Stimulated activated CD8-positive, alpha-beta memory T cell treated with anti-CD3 and anti-CD28 coated beads, Interleukin-15, amount 100 ng/mL, for 24 hours (primary cell): ENCODE measurements at places on chromosomes 5 and 9.

DNA sequence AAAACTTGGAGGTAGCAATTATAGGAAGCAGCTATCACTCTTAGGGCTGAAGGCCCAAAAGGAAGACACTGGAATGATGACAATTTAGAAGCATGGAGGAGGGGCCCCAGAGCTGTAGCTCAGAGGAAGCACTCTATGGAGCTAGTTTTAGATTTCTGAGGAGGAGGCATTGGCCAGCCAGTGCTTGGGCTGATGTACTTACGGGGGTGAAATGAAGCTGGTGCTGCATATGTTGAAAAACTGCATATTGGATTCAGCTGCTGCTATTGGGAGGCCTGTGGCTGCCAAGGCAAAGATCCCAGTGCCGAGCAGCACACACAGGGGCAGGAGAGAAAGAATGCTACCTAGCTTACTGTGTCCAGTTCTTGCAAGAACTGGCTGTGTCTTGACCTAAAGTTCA is 53.9 kb upstream of the HMHB1 start:
- no peak for DNase-seq

GRCh38 chr5:579746-580366 is 32.3 kb upstream of the CEP72 start:
- no peak for DNase-seq

DNA sequence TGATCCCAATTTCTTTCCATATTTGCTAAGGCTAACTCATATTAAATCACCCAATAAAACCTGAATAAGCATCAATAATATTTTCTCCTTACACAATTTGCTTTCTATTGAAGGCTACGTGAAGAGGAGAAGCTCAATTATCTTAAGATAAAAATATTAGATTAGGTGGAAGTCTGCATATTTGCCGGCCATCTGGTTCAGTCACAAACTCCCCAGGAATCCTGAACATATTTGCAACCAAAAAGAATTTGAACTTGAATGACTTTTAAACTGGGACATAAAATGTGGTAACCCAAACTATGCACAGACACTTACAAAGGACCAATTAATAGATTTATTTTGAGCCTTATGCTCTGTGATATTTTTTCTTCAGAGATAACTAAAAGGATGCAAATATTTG is 92.3 kb downstream of the HAPLN1 start:
- DNase-seq, result no peak

DNA sequence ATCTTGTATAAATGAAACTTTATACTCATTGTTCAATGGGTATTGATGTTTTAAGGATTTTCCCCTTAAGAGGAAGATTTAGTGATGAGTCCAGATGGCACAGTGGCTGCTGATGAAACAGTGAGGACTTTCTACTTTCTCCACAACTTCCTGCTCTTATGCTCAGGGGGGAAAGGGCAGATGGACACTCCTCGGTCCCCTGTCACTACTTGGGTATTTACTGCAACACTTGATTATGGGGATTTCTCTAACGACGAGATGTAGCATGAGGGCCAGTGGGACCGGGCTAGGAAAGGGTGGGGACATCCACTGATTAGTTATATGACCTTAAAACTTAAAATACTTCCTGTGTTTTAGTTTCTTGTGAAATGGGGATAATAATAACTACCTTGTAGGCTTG is 146.1 kb upstream of the HMHB1 start:
- no peak for DNase-seq

DNA sequence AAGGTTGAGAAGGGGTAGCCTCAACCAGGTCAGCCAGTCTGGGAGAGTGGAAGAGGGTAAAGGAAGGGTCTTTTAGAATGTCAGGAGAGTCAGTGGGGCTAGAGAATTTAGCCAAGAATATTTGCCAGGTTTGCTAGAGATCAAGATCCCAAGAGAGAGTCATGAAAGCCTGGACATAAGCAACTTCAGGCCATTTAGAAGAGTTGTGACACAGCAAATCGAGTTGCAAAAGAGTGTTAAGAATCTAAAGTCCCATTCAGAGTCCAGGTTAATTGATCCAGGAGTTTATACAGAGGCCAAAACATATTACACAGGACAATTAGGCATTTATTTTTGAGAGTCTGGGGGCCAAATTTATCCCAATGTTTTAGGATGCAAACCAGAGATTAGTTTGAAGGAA is 1260.1 kb upstream of the ACO1 start:
- DNase-seq, result no peak

DNA sequence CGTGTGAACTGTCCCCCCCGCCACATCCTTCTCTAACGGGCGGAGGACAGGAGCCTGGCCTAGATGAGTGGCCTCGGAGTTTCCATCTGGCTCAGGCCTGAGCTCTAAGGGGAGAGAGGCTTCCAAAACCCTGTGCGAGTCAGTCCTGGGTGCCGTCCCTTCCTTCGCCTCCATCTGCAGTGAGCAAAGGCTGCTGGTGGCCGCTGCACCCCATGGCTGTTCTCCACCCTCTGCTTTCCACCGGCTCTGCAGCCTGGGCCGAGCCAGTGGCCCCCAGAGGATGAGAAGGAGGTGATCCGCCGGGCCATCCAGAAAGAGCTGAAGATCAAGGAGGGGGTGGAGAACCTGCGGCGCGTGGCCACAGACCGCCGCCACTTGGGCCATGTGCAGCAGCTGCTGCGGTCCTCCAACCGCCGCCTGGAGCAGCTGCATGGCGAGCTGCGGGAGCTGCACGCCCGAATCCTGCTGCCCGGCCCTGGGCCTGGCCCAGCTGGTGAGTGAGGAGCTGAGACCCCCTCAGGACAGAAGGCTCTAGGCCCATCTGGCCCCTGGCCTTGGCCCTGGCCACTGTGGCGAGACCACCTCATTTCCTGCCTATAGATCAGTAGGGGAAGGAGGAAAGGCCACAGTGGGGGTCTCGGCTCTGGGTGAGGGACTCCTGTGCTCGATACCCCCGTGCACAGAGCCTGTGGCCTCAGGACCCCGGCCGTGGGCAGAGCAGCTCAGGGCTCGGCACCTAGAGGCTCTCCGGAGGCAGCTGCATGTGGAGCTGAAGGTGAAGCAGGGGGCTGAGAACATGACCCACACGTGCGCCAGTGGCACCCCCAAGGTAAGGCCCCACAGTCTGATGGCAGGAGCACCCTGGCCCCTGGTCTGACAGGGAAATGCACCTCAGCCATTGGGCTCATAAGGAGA is 3.0 kb downstream of the PKN3 start:
- no peak for DNase-seq

DNA sequence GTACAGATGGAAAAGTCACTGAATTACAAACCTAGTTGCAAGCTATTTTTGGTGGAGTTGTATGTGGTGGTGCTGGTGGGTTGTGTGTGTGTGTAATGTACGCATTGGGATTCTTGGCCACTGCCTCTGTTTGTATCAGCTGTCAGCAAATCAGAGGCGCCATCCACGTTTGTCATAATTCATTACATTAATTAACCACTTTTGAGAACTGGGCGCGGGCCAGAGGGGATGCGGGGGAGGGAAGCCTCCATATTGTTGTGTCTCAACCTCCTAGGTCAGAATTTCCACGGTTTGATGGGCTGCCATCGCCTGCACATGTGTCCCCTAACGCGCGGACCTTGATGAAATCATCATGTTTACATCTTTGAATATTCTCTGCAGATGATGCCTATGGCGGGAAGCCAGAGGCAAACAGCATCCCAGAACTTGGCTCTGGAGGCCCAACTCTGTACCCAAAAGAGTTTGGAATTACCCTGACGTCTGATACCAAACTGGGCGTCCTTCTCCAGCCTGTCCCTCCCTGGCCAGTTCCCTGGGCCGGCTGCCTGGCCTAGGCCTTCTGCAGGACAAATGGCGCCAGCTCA is 54.9 kb downstream of the FGF18 start:
- no peak for DNase-seq

DNA sequence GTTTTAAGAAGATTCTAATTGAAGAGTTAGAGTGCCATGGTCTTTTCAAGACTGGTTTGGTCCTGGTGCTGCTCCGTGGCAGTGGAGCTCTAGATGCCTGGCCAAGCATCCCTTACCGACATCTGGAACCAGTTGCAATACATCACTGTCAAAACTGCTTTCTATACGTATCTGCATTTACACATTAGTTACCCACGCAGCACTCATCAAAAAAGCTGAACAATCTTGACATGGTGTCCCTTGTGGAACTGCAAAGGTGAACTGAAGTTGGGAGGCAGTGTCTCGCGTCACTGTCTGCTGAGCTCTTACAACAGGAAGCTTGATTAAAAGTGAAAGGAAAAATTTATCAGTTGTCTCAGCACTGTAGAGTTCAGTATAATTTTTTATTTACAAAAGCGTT is 82.6 kb downstream of the PBX3 start:
- no peak for DNase-seq

GRCh38 chr9:12091865-12092527 is 601.2 kb upstream of the TYRP1 start:
- DNase-seq, result no peak

DNA sequence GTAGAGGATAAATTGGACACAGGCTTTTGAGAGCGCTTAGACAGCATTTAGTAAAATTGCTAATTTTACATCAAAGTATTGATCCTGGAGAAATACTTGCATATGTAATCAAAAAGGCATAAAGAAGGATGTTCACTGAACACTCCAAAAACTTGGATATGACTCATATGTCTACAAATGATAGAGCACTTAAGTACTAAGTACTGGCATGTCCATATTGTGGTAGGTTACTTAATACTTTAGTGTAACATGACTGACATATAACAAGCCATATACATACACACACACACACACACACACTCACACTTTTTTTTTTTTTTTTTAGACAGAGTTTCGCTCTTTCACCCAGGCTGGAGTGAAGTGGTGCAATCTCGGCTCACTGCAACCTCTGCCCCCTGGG is 361.9 kb downstream of the ARHGEF28 start:
- no peak for DNase-seq

DNA sequence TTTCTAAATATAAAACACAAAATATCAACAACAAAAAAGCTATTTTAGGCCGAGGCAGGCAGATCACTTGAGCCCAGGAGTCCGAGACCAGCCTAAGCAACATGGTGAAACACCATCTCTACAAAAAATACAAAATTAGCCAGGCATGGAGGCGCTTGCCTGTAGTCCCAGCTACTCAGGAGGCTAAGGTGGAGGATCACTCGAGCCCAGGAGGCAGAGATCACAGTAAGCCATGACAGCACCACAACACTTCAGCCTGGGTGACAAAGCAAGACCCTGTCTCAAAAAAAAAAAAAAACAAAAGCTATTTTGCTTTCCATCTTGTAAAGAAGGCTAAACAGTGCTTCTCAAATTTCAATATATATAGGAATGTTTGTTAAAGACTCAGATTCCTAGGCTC is 11.3 kb downstream of the C5orf15 start:
- no peak for DNase-seq

DNA sequence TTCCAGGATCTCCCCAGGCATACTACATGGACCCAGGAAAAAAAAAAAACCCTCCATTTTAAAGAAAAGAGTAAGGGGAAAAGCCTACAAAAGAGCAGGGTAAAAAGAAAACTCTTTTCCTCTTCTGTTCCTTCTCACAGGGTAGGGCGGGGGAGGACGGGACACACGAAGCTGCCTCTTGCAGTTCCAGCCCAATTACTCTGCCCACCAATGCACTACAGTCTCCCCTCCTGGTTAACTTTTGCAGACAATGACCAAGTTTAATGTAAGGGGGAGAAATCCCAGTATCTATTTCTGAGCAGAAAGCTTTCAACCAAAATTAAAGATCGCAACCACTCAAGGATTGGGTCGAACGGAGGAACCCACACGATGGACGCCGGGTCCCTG is 1.3 kb downstream of the BRD3 start:
- DNase-seq, result no peak

DNA sequence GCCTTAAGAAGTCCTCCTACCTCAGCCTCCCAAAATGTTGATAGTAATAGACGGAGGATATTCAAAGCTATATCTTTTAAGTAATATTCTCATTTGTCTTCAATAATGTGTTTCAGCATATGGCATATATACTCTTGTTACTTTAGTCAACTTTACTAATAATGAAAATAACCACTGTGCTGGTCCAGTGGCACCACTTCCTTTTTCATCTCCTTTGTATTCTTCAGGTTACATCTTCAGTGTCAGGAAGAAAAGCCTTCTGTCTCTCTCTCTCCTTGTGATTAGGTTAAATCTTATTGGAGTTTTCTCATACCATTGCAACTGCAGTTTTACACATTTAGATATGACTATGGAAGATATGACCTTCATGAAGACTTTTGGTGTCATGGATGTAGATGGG is 31.3 kb downstream of the PARP8 start:
- no peak for DNase-seq

DNA sequence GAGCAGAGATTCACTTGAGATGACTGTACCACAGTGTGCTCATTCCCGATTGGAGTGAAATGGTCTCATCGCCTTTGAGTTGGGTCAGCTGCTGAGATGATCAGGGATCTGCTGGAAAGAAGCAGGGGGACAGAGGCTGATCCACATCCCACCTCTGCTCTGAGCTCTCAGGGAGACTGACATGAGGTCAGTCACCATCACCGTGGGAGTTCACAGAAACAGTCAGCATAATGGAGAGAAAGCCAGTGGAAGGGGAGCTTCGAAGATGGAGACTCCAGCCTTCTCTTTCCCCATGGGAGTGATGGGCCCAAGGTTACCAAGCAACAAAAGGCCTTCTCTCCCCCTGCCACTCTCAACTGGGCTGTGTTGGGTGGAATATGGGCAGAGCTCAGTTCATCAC is 276.4 kb downstream of the CDK5RAP2 start:
- no peak for DNase-seq

DNA sequence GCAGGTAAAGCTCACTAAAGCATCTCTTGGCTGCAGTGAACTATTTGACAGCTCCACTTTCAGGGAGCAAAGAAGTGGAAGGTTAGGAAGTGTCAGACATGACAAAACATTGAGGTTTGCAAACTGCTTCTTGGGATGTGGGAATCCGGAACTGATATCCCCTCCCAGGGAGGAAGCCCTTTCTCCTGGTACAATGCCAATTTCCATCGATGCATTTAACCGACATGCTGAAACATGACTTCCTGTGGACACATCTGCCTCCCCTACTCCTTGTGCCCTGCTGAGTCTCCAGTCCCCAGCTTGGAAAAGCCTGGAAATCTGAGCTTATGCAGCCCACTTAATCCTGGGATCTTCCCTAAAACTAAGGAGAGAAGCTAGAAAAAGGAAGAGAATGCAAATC is 323.1 kb upstream of the DAP start:
- DNase-seq, result no peak

DNA sequence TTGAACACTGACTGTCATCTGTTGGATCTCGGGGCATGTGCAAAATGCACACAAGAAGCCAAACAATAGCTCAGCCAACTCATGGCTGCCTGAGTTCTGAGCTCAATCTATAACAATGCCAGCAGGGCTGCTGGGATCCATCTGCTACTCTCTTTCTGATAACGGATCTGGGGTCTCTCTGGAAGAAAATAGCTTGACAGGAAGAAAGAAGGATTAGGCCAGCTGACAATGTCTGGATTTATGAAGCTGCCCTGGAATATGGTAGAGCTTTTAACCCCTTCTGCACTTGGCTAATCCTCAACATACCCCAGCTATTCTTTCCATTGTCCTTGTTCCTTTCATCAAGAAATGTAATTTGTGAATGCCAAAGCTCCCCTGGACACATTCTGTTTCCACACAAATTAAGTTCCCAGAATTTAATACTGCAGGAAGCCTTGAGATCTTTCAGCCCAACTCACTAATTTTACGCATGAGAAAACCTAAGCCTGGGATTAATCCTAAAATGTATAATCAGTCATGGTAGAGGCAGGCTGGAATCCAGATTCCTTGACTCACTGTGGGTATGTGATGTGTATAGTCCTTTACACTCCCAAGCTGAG is 62.7 kb upstream of the PCA3 start:
- no peak for DNase-seq
